IPS DF 19.7 (cell line): ENCODE measurements at places on chromosomes 3 and 15.
A peak's percentile ranks its signal among the peaks of the same experiment; 100 is the strongest.

DNA sequence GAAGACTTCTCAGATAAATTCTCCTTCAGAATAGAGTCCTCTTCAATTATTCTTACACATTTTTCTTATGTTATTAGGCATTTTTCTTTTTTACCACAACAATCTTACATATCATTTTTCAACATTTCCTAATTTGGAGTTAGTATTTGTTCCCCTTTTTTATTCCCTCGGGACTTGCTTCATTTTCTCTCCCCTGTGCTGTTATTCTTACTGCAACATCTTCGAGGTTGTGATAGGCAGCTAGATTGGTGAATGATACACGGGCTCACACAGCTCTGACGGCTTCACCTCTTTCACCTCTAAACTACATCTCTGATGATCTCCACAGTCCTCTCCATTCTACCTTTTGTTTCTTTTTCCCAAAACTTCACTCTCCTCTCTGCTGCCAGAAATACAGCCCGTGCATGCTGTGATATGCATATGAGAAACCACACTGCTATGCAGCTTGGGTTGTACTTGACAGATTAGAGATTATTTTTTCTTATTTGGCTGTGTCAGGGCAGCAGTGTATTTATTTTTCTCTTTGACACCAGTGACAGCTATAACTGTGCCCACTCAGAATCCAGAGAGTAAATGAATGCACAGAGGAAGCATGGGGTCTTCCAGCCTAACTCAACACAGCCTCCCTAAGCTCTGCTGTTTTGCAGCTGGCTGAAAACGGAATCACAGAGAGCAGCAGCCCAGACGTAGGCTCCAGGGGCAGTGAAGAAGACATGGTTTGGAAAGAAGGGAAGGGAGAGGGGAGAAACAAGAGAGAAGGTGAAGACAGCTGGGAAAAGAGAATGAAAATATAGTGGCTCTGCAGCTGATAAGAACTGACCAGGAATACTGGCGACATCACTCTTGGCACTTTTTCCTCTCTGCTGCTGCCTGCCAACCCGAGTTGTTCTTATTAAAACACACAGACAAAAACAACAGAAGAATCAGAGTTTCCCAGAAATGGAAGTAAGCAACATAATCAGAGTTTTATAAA lies 61.8 kb downstream of the SLC9A9 start:
- no peak for DNase-seq

- no peak for DNase-seq
Measured at GRCh38 chr15:62769604-62770003, 272.9 kb upstream of the TPM1 start.

GRCh38 chr3:33496449-33496848 lies 56.2 kb upstream of the UBP1 start:
- DNase-seq: no peak

GRCh38 chr15:23823508-23823907 lies 136.4 kb upstream of the NDN start:
- DNase-seq: peak; percentile 23

DNA sequence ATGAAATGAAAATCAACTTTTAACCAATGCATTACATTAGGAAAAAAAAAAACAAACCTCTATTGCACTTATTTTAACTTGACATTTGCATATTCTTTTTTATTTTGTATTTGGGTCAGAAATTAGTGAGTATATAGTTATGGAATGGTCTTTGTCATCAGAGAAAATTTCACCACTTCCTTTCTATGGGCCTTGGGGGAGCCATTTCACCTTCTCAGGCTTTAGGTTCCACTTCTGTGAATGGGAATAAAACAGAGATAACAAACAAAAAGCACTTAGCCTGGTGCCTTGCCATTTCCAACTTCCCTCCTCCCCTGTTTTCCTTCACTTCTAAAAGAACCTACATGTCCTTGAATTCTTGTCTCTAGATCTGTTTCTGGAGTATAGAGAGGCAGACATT lies 168.0 kb upstream of the STT3B start:
- DNase-seq: no peak

DNA sequence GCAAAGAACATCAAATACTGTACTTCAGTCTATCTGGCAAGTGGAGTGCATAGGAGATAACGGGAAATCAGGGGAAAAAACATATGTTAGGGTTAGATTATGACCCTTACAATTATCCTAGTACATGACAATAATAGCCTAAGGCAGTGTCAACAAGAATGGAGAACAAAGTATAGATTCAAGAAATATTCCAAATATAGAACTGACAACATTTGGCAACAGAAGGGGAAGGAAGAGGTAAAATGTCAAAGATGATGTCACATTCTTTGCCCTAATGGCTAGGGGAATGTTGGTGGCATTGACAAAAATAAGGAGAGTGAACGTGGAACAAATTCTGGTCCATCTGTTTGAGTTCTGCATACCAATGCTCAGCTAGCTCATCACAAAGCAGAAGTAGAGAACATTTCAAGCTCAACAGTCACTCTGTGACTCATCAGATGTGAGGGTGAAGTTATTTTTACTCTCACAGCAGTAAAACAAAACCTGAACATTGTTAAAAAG lies 15.5 kb upstream of the ATP8B4 start:
- no peak for DNase-seq

DNA sequence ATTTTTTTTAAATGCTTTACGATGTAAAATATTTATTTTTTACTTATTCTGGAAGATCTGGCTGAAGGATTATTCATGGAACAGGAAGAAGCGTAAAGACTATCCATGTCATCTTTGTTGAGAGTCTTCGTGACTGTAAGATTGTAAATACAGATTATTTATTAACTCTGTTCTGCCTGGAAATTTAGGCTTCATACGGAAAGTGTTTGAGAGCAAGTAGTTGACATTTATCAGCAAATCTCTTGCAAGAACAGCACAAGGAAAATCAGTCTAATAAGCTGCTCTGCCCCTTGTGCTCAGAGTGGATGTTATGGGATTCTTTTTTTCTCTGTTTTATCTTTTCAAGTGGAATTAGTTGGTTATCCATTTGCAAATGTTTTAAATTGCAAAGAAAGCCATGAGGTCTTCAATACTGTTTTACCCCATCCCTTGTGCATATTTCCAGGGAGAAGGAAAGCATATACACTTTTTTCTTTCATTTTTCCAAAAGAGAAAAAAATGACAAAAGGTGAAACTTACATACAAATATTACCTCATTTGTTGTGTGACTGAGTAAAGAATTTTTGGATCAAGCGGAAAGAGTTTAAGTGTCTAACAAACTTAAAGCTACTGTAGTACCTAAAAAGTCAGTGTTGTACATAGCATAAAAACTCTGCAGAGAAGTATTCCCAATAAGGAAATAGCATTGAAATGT lies 15.6 kb downstream of the THBS1 start:
- DNase-seq: no peak

DNA sequence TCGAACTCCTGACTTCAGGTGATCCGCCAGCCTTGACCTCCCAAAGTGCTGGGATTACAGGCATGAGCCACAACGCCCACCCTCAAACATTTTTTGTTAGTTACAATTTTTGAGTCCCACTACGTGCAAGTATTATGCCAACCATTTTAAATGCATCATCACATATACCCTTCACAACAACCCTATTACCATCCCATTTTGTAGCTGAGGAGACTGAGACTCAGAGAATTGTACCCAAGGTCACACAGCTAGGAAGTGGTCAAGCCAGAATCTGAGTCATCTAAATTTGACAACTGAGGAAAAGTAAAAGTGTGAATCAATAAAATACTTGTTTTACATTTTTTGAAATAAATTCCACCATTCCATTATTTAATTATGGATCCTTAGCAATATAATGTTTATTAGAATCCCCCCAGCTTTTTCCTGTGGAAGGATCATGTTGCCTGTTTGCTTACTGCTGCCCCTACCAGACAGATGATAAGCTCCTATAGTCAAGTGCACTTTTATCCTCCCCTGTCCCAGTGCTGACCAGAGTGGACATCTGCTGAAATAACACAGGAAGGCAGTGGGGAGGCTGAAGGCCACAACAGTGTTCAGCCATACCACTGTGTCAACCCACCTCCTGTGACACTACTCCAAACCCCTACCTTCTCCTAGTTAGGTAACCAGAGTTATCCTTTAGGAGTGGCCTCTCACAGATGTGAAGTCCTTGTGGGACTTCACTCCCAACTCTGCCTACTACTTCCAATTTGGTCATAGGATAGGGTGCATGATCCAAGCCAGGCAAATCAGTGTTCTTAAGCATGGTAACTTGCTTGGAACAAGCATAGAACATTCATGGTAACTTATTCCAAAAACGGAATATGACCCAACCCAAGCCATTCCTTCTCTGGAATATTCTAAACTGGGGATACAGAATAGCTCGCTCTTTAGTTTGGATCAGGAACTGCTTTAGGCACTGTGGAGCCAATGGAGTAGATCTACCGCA lies 28.1 kb downstream of the PRKAR2A start:
- no peak for DNase-seq

DNA sequence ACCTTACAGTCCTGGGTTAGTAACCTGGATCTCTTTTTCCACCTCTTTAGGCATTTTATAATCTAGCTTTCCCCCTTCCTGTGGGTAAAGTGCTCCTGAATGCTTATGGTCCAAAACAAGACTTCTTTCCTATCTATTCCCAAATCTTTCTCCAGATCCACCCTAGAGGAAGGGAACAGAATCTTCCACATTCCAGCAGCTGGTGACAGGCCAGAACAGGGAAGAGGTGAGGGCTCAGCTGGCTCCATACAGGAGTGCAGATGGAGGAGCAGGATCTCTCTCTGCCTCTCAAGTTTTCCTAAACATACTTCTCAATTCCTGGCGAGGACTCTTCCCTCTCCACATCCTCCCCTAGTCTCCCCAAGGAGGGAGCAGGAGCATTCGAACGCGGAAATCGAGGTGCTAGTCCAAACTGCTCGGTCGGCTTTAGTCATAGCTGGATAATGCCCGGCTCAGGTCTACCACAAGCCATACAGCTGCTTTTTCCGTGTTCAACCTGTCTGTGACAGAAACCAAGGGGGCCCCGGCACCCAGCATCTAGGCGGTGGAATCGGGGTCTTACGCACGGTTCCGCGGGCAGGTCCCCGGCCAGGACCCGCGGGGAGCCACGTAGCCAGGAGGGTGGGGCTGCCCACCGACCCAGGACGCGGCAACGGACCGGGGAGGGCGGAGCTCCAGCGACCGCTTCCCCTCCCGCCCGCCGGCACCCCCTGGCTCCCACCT lies 4.0 kb downstream of the RASSF1 start:
- no peak for DNase-seq

DNA sequence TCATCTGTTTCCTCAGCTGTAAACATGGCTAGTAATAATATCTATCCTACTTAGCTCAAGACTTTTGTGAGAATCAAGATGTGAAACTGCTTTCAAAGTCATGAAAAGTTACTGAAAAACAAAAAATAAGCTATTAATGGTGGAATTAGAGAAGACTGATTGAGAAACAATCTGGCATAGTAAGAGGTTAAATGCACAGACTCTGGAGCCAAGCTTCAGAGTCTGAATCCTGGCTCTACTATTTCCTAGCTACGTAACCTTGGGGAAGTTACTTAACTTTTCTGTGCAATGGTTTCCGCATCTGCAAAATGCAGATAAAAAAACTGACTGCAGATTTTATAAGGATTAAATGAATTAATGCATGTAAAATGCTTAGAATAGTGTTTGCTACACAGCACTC lies 28.8 kb downstream of the LRRFIP2 start:
- DNase-seq: no peak

GRCh38 chr3:152149832-152150231 lies 118.9 kb upstream of the MBNL1 start:
- no peak for DNase-seq

DNA sequence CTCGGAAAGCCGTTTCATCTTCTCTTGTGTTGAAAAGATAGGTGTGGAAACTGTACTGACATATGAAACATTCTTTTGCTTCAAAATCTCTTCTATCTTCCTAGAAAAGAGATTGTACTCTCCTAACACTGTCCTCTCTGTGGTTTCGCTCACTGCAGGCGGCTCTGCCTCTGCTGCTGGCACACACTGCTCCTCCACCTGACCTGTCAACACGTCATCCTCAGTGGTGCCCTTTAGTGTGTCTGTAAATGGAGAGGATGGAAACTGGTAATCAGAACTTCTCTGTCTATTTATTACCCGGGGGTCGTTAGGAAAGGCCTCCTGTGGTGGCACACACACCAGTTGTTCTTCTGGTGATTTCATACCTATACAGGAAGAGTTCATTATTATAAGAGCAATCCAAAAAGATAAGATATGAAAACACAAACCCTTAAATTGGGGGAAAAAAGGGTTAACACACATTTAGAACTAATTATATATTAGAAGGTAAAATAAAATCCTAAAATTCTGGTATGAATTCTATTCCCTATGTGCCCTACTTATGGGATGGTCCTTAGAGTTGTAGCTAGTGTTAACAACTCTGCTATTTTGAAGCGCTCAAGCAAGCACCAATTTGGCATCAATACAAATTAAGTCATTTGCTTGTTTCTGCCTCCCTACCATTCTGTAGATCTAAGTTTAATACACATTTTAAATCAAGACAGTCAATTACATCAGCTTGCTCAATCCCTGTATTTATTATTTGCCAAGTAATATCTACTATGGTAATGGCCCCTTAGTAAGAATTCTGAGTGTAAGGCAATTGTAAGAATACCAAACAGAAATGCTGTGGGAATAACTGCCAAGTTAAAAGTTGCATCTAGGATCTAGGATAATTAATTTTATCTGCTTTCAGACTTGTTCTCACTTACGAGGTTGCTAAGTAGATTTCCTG lies 49.2 kb downstream of the TASOR start:
- DNase-seq: no peak

DNA sequence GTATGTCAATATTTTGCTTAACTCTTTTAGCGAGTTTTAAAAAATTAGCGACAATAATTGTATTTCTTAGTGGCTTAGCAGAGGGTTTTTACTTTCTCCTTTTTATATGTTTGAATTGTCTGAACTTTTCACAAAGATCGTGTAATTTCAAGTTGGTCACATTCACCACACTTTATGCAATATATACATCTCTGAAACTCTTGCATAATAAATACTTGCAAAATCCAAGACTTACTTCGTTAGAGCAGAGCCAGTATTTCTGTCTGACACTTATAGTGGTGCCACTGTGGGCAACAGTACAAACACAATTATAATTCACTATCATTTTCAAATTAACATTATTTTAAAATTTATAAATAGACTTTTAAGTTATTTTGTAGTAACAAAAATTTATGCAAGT lies 62.0 kb downstream of the SUCNR1 start:
- DNase-seq: no peak

DNA sequence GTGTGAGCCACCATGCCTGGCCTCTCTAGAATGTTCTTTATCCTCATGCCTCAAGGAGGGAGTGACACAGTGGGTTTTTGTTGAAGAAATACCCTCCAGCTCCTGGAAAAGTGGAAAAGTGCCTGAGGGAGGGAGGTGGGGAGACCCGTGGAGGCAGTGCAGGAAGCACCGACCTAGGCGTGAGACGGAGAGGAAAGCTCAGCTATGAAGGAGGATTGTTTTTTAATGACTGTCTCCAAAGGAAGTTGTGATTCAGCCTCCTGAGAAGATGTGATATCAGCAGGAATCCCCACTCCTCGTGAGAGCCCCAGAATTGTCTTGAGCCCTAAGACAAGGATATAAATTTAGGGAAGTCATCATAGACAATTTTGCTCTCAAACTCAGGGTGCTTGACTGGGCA lies 21.7 kb downstream of the RPLP1 start:
- DNase-seq: no peak

DNA sequence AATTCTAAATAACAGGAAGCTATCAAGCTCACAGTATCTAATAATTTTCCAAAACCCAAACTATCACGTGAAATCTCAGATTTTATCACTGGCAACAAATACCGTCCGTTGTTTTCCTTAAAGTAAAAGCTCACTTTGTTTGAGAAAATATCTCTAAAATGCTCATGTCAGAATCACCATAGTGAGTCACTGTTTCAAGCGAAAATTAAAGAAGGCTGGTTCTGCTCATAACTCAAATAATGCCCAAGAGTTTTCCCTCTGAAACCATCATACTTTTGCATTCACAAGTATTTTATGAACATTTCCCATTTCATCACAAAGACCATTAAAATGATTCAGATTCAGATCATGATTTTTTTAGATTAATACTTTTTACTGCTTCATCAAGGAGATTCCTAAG lies 50.6 kb downstream of the TBL1XR1 start:
- DNase-seq: no peak
